ENCODE measurements at places on chromosomes 2 and 18.

DNA sequence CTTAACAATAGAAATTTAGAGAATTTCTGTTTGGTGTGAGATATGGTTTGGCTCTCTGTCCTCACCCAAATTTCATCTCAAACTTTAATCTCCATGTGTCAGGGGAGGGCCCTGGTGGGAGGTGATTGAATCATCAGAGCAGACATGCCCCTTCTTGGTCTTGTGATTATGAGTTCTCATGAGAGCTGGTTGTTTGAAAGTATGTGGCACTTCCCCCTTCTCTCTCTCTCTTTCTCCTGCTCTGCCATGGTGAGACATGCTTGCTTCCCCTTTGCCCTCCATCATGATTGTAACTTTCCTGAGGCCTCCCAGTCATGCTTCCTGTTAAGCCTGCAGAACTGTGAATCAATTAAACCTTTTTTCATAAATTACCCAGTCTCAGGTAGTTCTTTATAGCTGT is 524.7 kb upstream of the ACVR2A start:
- no peak for DNase-seq

GRCh38 chr2:74267068-74267467 is 68.7 kb downstream of the MTHFD2 start:
- no peak for DNase-seq

- DNase-seq = no peak
These were observed 94.8 kb upstream of the LPIN2 start for GRCh38 chr18:3107740-3108151.

DNA sequence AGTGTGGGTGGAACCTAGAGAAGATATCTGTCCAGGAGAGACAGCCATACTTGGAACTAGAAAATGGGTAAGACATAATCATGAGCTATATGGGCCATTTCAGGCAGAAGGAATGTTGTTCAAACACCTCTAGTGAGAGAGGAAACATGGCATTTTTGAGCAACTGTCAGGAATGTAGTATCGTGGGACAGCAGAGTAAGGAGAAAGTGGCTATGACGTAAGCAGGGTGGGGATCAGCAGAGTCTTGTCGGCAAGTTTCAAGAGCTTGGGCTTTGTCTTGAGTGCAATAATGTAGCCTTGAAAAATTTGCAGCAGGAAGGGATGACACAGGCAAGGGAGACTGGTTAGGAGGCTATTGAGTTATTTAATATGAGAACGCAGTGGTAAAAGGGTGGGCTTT is 20.4 kb downstream of the SERPINB7 start:
- no peak for DNase-seq

GRCh38 chr2:220420820-220421219 is 793.4 kb downstream of the SLC4A3 start:
- no peak for DNase-seq

GRCh38 chr2:98026927-98027522 is 31.3 kb upstream of the TMEM131 start:
- no peak for DNase-seq

- no peak for DNase-seq
These were observed 9.5 kb downstream of the USP34 start for GRCh38 chr2:61461404-61461803.

DNA sequence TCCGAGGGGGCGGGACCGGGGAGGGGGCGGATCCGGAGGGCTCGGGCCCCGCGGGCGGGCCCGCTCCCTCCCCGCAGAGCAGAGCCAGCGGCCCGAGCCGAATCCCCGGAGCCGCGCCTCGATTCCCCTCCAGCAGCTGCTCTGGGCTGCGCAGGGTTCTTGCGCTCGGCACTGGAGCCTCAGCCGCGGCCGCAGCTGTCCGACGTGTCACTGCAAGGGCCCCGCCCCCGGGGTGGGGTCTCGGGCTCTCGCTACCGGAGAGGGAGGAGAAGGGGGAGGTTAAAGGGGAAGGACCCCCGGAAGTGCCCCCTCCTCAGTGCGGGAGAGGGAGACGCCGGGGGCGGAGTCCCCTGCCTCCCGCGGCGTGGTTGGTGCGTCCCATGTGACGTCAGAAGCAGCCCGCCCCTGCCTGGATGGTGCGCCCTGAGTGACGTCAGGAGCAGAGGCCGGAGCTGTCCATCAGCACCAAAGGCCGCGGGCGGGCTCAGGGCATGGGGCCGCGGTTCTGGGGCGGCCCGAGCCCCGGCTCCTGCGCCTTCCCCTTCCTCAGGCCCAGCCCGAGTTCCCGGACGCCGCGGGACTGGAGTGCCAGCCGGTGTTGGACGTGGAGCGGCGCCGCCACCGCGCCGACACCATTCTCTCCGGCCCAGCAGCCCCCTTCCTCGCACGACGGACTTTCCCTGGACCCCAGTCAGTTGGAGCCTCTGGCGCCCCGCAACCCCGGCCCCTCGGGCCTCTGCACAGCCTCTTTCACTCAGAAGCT is at the start of the genes CHPF and TMEM198:
Gene CHPF, minus strand, starts transcription at position 214 of the 763 bp plus-strand sequence. CDS start 271 bp downstream, outside the sequence.
Gene TMEM198, plus strand, starts transcription at position 433 of the 763 bp plus-strand sequence. CDS start 700 bp downstream, outside the sequence.
- peak; percentile 79 for DNase-seq

- DNase-seq = no peak
These were observed 2.3 kb downstream of the ACTR3 start for GRCh38 chr2:113892004-113892710.

GRCh38 chr2:221752781-221753180 is 180.7 kb upstream of the EPHA4 start:
- DNase-seq = no peak

DNA sequence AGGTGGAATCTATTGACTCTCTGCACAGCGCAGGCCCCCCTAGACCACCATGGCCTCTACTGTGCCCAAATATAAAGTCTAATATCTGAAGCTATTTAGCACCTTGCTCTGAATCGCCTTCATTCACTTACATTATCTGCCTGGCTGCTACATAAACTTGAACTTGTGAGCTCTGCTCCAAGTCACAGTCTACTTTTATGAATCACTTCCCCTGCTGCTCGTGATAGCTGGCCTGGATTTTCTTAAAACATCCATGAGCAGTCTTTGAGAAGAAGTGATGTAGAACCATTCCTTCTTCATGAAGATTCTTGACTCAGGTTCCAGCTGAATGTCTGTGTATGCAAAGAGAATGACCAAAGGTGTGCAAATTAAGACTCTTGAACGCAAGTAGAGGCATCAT is 359.5 kb downstream of the RND3 start:
- DNase-seq = no peak

DNA sequence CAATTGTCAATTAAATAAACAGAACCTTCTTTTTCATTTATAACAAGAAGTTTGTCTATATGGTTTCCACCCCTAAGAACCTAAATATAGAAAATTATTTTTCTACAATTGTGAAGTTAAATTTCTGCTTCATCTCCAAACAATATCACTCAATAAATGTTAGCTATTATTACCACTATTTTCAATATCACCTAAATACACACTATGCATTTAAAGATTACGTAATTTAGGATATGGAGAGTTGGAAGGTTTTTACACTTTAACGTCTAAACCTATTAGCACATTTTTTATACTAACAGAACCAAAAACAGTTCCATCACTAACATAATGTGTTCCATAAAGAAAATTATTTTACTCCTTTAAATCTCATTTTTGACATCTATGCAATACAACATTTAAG is 48.0 kb downstream of the ROCK2 start:
- DNase-seq = no peak

GRCh38 chr2:135009339-135009738 is 37.9 kb downstream of the MAP3K19 start:
- DNase-seq = no peak

DNA sequence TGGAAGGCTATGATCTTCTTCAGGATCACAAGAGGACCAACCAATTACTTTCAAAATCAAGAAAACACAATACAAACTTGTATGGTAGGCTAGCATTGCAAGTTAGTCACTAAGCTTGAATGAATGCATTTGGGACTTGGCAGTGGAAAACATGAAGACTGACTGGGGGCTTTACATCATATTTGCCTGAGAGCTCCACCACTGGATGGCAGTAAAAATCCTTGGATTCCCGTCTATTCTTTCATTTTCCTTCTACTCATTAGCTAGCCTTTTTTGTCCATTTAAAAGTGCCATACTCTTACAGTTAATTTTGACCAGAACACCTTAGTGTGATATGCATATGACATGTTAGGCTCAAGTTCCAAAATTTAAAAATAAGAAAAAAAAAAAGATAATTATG is 63.5 kb upstream of the RASGRP3 start:
- DNase-seq = no peak

DNA sequence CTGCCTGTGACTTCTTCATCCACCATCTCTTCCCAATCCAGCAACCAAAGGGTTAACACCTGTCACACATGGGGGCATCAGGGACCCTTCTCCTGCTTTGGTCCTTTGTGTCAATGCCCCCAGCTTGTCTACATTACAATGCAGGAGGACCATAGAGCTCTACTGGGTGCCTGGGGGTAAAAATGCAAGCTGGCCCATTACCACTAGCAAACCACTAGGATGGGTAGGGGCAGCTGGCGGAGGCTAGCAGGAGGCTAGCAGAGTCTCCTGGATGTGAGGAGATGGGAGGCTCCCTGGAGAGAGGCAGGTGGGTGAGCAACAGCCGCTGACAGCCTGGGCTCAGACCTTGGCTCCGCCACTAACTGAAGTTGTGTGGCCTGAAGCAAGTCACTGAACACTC is 153.4 kb upstream of the SKOR2 start:
- no peak for DNase-seq

DNA sequence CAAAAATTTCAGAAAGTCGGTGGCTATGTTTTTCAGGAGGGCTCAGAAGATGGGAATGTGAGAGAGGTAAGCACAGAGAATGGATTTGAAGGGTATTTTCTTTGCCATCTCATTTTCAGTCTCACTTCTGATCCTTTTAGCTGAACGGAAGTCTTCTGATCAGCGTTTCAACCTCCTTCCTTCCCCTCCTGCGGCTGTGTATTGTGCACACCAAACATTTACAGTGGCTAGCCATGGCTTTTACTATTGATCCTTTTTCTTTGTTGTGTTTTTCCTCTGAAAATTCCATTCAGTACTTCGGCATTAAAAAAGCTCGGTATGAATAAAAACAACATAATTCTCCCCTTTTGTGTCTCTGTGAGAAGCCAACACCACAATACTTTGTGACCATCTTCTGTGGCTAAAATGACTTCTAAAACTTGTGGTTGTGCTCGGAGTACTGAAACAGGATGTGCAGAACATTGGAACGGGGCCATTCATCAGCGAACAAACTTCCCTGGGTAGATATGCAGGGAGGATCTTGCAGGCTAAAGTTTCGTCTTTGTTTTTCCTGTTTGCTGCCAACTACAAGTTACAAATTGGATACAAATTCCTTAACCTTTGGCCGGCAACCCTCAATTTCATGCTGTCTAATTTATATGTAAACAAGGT is 260.8 kb upstream of the FAM98A start:
- no peak for DNase-seq

GRCh38 chr2:143296089-143296488 is 166.9 kb downstream of the ARHGAP15 start:
- DNase-seq = no peak

DNA sequence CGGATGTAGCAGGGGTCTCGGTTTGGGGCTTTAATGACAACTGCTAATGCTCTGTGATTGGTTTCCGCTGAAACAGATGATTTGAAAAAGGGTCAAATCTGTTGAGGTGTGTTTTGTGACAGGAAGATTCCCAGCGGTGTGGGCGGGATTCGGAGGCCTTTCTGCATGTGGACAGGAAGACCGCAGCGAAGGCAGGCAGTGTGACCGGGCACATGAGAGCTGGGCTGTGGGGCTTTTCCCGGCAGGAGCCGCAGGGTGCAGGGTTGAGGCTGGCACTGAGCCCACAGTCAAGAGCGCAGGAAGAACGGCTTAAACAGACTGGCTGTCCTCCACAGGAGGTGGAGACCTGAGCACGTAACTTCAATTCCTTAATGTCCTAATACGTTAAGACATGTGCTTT is 180.0 kb upstream of the TPO start:
- no peak for DNase-seq

DNA sequence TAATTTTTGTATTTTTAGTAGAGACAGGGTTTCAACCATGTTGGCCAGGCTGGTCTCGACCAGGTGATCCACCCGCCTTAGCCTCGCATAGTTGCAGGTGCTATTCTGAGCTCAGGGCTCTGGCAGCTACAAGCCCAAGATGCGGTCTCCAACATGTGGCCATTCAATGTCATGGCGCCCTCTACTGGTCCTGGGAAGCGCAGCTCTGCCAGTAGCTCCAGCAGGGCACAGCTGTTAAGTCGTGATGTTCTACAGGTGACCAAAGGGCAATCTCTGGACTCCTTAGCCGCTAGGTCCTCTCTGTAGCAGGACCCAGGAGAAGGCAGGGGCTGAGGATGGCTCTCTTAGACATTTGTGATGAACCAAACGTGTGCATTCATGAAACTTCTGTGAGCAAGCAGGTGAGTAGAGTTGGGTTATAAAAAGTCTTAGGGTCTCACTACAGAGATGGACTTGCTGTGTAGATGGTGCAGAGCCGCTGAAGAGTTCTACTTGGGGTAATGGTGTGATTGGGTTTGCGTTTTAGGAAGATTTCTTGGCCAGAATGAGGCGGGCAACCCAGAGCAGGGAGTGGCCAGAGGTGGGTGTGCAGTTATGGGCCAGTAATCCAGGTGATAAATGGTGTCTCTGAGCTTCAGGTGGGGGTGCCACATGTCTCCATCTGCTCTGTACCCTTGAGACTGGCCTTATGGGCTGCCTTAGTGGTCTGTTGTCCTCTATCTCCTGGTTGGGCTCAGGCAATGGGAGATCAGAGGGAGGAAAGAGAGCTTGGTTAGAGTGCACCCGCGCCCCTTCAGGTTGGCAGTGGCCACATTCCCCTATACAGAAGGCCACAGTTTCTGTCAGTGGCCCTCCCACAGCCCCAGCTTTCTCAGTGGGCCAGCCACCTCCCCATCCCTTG is 31.0 kb downstream of the IL37 start:
- DNase-seq = no peak

DNA sequence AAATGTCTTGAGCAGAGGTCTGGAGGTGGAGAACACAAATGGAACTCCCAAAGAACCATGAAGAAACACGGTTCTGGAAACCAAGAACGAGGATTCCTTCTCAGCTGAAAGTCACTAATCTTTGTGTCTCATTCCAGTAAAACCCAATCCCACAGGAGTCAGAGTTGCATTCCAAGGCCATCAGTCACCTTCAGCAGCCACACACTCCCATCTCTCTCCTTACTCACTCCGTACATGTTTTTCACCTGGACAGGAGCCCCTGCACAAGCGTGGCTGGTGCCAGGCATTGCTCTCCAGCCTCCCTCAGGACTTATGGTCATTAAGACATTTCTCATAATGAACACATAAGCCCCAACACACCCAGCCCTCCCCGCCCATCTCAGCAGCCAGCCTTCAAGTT is 175.4 kb upstream of the SIX2 start:
- DNase-seq = no peak

DNA sequence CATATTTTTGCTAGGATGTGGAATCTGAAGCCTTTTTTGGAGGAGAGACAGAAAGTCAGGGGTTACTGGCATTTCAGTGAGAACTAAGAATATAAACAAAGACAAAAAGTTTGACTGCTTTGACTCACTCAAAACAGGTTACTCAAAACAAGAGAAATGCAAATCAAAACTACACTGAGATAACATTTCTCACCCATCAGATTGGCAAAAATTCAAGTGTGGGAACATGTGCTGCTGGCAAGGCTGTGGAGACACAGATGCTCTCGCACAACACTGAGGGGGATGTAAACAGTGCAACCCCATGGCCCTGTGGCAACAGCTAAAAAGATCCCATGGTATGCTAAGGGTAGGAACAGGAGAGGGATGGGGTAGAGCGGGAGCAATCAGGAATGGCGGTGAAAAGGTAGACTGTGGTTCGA is 86.6 kb downstream of the DTNB start:
- DNase-seq = no peak
